M059J (cell line): ENCODE measurements at places on chromosomes 12 and 14. TPM values are rescaled to one million over a fixed set of nuclear protein-coding genes. Genes with fewer than 3 reads are reported as not detected.

DNA sequence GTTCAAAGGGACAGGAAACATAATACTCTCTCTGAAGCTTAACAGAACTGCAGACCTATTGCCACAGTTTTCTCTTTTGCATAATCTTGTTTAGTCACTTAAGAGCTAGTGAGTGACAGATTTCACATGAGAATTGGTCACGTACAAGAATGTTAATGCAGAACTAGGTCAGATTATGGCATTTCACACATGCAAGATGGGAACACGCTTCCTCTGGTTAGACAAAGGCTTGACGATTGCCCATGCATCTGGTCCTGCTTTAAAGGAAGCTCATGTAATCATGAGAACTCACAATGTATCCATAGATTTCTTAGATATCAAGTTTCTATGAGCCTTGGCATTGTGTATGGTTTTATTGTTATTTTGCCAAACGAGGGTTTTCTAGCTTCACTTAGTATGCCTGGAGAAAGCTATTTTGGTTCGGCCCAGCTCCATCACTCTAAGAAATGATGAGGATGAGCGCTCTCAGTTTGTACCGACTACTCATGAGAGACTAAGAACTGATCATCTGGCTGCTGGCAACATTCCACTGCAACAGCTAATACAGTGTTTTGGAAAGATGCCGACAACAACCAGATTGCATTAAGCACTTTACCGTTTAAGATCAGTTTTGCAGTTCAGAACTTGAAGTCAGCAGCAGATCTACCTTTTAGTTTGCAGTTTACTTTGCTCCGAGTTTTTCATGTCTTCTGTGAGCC is 380.0 kb downstream of the DIO2 start:
- no peak for DNase-seq

GRCh38 chr12:69056743-69057515 is 124.0 kb upstream of the CPM start:
- DNase-seq: peak; percentile 60

GRCh38 chr12:108950991-108951739 is 69.7 kb downstream of the SVOP start:
- DNase-seq: peak; percentile 59

The TTLL5 gene
- 31.0 and 42.8 TPM in 2 replicates for total RNA-seq

DNA sequence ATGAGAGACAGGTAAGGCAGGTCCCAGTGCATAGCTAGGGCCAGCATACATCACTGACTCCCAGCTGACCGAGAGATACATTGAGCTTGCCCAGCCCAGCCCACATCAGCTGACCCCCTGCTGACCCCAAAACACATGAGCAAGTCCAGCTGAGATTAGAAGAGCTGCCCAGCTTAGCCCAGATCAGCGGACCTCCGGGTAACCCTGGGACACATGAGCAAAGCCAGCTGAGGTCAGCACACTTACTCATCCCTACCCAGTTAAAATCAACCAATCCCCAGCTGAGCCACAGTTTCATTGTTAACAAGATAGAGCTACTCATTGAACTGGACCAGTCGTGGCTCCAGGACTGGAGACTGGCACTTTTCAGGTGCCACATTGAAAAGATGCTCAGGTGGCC is 21.8 kb upstream of the FBXO34 start:
- DNase-seq: peak; percentile 68

GRCh38 chr12:52975204-52975603 is 26.3 kb downstream of the KRT18 start:
- DNase-seq: peak; percentile 61

DNA sequence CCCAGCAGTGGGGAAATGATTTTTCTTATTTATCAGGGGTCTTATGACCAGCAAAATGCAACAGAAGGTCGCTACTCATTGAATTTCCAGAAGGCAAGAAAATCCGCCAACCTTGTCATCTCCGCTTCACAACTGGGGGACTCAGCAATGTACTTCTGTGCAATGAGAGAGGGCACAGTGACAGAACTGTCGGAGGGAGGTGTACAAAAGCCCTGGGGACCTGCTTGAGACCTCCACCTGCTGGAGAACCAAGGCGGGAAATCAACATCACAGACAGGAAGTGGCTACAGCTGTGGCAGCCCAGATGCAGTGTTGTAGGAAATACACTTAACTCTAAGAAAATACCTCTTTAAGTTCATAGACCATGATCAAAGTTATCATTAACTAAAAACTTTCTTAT is 250.9 kb upstream of the OR4E1 start:
- DNase-seq: no peak

GRCh38 chr14:21768116-21768874 is 94.7 kb upstream of the OR4E1 start:
- DNase-seq: no peak

DNA sequence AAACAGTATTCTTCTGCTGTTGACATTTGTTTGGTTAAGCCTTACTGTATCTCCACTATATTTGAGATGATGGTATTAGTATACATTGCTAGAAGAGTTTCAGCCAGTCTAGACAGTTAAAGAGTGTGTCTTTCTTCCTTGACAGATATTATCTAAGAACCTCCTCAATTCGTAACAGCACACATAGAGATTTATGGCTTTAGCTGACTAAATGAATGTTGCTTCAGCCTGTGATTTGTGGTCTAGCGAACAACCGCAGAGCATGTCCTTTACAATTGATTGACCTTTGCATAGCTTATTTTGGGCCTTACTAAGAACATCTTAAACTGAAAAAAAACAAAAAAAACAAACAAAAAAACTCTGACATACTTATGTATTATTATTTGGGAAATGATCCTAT is 122.2 kb downstream of the DAAM1 start:
- peak; percentile 72 for DNase-seq

DNA sequence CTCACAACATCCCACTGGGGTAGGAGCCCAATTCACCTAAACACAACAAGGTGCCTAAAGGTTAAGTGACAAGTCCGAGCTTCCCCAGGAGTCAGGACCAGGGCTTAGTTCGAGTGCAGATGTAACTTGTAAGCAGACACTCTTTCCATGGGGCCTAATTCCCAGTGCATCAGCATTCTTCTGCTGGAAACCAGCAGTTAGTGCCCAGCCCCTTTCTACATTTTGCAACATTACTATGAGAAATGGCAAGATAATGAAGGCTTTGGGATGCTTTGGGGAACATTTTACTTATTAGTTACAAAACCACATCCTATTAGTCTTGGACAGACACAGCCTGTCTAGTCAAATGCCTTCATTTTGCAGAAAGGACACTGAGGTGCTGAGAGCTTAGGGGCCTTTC is 179.8 kb downstream of the CALM1 start:
- DNase-seq: no peak

GRCh38 chr12:57543581-57543980 is 3.4 kb downstream of the DCTN2 start:
- peak; percentile 25 for DNase-seq

The AQP6 gene
- not detected in 2 replicates for total RNA-seq

- DNase-seq: peak; percentile 98
These were observed 25.9 kb upstream of the LGALS3 start for GRCh38 chr14:55103005-55103640.

- no peak for DNase-seq
These were observed 54.5 kb downstream of the PDZRN4 start for GRCh38 chr12:41242603-41243002.

GRCh38 chr14:79265366-79265946 is 945.8 kb downstream of the DIO2 start:
- DNase-seq: no peak

DNA sequence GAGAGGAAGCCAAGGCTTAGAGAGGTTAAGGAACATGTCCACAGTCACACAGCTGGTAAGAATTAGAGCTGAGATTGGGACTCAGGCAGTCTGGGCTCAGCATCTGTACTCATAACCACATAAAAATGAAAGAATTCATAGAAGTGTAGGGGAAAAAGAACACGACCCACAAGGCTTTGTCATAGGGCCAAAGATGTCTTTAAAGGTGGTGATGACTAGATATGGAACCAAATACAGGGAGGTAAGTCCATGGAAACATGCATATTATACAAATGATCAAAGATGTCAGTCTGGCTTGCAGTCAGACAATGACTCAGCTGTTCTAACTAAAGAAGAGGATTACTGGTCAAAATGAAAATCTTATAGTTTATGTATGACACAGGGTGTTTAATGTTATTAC is 7.2 kb upstream of the SSPN start:
- peak; percentile 57 for DNase-seq

GRCh38 chr12:131841547-131841946 is 13.4 kb downstream of the MMP17 start:
- no peak for DNase-seq

The PITPNM2 gene
- 1.2 and 2.9 TPM in 2 replicates for total RNA-seq

DNA sequence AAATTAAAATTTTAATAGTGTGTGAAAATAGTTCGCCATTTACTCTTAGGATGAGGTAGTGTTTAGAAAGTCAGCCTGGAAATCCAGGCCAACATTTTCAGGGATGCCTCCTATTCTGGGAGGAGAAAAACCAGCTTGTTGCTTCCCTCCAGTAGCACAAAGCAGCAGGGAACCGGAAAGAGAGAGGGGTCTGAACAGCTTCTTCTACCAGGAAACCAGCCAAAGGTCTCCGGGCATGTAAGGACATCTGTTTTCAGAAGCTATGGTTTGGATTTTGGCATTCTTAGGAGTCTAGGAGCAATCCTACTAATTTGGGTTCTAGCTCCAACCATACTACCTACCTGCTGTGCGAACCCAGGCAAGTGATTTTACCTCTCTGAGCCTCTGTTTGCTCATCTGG is 85.3 kb downstream of the DPF3 start:
- DNase-seq: no peak

DNA sequence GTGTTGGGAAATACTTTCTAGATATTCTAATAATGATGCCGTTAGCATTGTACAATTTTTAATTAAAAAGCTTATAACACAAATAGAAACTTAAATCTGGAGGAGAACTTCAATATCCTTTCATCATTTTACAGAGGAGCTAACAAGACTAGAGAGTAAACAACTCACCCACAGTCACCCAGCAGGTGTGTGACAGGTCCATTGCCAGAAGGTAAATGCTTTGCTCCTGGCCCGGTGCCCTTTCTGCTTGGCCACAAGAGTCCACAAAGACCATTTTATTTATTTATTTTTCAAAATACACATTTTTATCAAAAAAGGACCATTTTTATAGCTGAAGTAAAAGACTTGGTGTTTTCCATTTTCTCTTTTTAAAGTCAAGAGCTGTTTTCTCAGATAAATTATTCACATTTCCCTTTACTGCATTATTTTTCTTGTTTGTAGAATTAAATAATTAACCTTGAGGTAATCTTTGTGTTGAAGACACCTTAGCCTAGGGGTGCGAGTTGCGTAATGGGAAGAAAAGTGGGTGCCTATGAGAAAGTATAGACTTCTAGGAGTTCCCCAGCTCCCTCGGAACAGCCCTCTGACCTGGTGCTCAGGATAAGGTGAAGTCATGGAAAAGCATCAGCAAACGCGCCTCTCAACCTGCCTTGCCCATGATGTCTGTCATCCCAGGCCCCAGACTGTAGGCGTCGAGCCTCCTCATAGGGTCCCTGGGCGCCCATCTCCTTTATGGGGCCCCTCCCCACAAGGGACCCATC is 26.3 kb upstream of the AMIGO2 start:
- DNase-seq: no peak

The EIF4B gene
- total RNA-seq: 248 and 279 TPM in 2 replicates

DNA sequence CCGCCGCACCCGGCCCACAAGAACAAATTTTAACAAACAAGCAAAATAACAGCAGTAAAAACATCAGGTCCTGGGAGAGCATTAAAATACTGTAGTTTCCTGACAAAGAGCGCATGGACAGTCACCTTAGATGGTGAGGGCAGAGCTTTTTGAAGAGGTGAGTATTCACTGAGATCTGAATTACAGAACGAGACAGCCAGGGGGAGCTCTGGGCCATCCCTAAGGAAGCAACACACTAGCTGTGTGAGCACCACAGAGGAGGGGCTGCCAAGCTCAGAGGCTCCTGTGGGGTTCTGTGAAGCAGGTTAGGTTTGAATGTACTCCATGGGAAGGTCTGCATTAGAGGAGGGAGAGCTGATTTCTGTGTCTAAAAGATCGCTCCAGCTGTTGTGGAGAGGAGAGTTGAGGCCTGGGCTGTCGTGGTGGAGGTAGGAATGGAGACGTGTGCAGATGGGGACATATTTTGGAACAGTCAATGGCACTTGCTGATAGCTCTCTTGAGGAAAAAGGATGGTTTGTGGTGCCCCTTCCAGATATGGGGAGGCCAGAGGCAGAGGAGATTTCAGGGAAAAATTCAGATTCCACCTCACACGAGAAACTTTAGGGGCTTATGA is 72.9 kb downstream of the TRAFD1 start:
- peak; percentile 55 for DNase-seq

The NRXN3 gene
- 0.52 and 1.1 TPM in 2 replicates for total RNA-seq

DNA sequence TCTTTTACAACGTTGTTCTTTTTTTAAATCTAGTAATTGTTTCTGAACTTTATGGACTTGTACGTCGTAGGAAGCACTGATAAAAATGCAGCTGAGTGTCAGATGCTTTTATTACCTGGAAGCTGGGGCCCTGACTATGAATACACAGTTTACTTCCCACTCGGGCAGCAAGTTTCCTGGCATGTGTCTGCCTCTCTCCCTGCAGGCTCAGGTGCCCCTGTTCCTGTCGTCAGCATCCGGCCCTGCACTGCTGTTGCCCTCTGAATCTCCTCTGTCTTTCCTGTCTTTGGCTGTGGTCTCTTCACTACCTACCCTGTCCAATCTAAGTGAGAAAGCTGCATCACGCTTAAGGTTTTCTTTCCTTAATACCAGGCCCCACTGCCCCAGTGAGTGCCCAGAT is 75.8 kb downstream of the PELI2 start:
- DNase-seq: no peak

GRCh38 chr12:60863421-60863820 is 1267.6 kb downstream of the SLC16A7 start:
- DNase-seq: no peak

The SLC22A17 gene
- total RNA-seq: 4.6 and 8.6 TPM in 2 replicates

DNA sequence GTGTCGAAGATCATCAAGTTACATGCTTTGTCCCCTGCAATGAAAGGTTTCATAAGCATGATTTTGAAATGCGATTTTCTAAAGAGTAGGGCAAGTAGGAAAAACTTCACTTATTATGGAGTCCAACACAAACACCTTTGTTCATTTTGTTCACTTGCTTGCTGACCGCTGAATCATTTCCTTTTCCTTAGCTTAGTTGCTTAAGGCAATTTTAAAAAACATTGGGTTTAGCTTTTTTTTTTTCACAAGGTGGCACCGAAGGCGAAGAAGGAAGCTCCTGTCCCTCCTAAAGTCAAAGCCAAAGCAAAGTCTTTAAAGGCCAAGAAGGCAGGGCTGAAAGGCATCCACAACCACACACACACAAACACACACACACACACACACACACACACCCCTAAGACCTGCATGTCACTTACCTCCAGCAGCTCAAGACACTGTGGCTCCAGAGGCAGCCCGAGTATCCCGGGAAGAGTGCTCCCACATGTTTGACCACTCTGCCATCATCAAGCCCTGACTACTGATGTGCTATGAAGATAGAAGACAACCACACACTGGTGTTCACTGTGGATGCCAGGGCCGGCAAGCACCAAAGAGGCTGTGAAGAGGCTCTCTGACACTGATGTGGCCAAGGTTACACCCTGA is 11.4 kb downstream of the MANSC1 start:
- peak; percentile 82 for DNase-seq

DNA sequence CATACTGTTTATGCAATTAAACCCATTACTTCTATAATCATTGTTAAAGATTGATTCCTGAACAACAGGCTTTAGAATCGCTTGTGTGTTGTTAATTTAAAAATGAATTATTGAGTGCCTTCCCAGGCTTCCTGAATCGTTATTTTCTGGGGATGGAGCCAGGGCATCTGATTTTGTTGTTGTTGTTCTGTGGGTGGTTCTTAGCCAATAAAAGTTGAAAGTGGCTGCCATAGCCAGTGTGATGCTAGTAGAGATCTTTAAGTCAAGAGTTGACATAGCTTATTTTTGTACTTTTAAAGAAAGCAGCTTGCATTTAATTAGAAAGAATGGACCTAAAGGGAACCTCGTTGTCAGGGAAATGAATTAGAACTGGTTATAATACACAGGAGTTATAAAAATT is 6.4 kb downstream of the GOLGA5 start:
- DNase-seq: no peak

The PRPH gene
- total RNA-seq: 0.12 TPM in 1 of 2 replicates, not detected in the other
